Renal cortex interstitium (tissue), 15 donors: ENCODE measurements at places on chromosomes 1 and 21.

- no peak for DNase-seq
Observed at GRCh38 chr1:53644496-53644895, 94.5 kb downstream of the GLIS1 start.

- DNase-seq = peak; percentile 58
Observed at GRCh38 chr21:15065392-15066122, 757 bp upstream of the NRIP1 start.

DNA sequence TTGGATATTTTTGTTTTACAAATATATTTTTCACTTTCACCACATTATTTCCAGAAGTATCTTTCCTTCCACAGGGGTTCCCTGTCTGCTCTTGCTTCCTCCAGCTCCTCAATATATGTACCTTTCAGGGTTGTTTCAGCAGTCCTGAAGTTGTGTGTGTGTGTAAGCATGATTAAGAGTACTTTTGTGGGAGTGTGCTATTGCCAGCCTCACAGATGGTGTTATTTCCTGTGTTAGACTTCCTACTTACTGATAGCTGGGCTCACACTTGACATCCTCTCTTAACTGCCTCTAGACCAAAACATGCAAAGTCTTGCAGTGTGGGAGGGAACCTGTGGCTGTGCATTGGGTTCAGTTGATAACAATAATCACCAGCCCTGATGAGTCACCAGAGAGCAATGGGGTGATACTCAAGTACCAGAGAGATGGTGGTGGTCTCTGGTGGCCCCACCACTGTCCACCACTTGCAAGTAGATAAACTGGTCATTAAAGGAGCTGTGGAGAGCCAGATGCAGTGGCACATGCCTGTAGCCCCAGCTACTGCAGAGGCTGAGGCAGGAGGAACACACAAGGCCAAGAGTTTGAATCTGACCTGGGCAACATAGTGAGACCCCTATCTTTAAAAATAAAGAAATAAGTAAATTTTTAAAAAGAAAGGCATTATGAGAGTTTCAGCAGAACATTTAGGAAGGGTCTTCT, 126.7 kb downstream of the NR5A2 start:
- no peak for DNase-seq

- no peak for DNase-seq
Observed at GRCh38 chr1:154972213-154972516, 1.6 kb upstream of the SHC1 start.

- DNase-seq = no peak
Observed at GRCh38 chr1:99599678-99600175, 46.2 kb upstream of the PALMD start.

GRCh38 chr21:44539991-44540666, at the start of gene KRTAP10-1:
TSS of gene KRTAP10-1 (minus strand) at chr21:44540195. CDS start at chr21:44540150, 45 bp downstream.
- no peak for DNase-seq

DNA sequence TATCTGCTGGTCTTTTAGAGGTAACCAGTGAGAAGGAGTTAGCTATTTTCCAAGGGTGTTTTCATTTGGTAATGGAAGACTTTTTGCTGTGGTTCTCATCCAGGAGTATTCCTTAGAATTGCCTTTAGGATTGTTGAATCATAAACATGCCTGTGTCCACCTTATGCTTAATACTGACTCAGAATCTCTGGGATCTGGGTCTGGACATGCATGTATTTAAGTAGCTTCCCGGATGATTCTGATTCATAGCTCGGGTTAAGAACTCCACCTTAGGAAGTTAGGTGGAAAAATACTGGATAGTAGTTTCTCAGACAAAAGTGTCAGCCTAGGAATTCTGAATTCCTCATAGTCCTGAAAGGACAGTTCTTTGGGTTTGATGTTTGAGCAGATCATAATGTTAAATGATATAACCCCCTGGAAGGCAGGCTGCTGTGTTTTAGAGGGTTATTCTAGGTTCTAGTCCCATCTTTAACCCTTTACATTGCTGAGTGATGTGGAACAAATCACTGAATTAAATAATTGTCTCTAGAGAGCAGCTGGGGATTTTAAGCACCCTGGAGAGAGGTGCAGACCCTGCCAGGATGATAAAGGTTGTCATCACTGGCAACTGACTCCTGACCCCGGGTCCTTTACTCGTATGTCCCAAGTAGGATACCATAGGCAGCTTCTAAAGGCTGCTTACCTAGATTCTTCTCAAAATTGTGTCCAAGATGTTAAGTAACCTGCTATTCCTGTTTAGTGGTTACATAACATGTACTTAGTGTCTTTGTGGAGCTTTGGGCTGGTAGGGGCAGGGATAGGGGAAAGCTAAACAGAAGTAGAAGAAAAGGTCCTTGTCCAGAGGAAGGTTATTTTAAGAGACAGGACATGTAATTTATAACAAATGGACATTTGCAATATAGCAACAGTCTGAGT, 14.5 kb upstream of the C4BPB start:
- no peak for DNase-seq

DNA sequence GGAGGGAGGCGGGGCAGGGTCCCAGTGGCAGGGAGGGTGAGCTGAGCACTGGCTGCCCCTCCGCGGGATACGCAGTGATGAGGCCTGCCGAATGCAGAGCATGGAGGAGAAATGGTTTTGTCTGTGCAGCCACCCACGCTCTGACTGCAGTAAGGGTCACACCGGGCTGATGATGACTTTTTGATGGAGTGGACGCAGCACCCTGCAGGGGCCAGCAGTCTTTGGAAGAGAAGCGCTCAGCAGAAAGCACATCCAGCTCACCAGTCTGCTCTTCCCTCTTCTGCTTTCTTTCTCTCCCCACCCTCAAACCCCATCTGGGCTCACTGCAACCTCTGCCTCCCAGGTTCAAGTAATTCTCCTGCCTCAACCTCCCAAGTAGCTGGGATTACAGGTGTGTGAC, 61.9 kb upstream of the ATP1A1 start:
- no peak for DNase-seq

DNA sequence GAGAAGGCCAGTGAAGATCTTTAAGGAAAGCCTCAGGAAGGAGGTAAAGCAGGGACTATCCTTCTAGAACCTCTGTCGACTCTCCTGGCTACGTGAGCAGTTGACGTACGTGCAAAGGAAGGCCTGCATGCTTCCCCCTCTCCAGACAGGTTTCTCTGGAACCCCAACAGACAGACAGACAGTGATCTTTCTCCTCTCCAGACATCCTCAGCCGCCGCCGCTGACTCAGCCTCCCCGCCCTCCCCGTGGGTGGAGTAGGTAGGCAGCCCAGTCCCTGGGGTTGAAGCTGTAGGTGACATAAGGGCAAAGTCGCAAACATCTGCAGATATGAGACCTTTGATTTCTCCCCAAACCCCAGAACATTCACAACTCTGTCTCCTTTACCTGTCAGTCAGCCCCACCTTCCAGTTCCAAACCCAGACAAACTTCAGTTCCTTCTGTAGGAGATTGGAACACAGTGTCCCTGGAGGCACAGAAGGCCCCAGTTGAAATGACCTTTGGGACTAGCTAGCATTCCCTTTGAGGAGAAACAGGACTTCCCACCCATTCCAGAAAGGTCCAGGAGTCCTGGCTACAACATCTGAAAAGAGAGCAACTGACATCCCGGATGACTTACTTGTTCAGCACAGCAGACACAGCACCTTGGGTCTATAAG, 146.0 kb upstream of the JUN start:
- DNase-seq = no peak
